Stimulated activated CD4-positive, alpha-beta T cell treated with anti-CD3 and anti-CD28 coated beads, TNF-alpha, amount 100 ng/mL, for 24 hours (primary cell): ENCODE measurements at places on chromosomes 5 and 9.

GRCh38 chr5:174585472-174585871 is 138.9 kb upstream of the MSX2 start:
- DNase-seq: no peak

GRCh38 chr5:149931992-149932436 is 12.6 kb downstream of the PDE6A start:
- no peak for DNase-seq

- no peak for DNase-seq
These were observed 114.6 kb upstream of the SLC12A2 start for GRCh38 chr5:127969002-127969401.

DNA sequence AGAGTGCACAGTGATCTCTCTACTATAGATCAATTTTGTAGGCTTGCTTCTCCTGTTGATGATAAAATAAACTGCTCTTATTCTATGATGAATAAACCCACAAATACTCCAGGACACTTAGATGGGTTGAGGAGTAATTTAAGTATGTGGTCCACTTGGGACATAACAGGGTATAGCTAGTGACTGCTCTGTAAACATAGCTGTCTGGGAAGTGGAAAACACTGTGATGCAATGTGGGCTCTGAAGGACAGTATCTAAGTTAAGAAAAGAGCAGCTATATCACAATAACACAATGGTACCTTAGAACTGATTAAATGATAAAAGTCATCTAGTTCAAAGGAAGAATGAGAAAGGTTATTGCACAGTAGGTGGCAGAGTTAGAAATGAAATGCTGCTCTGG is 294.3 kb upstream of the HAPLN1 start:
- no peak for DNase-seq

DNA sequence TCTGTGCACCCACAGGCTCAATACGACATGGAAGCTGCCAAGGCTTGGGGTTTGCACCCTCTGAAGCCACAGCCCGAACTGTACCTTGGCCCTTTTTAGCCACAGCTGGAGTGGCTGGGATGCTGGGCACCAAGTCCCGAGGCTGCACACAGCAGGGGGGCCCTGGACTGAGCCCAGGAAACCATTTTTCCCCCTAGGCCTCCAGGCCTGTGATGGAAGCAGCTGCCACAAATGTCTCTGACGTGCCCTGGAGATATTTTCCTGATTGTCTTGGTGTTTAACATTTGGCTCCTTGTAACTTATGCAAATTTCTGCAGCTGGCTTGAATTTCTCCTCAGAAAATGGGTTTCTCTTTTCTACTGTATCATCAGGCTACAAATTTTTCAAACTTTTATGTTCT is 82.3 kb upstream of the LPAR1 start:
- DNase-seq: no peak

DNA sequence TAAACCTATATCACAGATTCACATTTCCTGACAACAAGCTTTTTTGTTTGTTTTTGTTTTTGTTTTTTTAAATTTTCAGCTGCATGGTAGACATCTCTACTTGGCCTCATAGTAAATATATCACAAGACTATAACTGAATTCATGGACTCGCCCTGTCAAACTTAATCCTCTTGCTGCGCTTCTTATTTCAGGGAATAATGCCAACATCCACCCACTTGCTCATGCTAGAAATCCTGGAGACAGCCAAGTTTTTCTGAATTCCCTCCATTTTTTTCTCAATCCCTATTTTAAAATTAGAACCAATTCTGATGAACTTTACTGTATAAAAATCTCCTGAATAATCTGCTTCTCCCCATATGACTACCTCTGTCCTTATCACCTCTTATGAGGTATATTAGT is 283.6 kb upstream of the RPS23 start:
- no peak for DNase-seq

DNA sequence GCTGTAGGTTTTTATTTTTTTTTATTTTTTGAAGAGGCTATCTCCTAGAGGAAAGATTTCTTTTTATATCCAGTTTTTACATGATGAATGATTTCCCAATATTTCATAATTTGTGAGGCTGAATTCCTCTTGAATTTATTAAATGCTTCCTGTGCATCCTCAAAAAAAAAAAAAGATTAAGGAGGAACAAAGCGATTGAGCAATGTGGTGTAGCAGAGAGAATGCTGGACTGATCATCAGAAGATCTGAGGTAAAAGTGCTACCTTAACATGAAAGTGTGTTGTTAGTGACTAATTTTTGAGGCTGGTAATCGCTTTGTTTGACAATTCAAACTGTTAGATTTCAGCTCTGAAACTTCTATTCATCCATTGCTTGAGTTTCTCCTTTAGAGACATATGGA is 125.1 kb downstream of the ESM1 start:
- no peak for DNase-seq

DNA sequence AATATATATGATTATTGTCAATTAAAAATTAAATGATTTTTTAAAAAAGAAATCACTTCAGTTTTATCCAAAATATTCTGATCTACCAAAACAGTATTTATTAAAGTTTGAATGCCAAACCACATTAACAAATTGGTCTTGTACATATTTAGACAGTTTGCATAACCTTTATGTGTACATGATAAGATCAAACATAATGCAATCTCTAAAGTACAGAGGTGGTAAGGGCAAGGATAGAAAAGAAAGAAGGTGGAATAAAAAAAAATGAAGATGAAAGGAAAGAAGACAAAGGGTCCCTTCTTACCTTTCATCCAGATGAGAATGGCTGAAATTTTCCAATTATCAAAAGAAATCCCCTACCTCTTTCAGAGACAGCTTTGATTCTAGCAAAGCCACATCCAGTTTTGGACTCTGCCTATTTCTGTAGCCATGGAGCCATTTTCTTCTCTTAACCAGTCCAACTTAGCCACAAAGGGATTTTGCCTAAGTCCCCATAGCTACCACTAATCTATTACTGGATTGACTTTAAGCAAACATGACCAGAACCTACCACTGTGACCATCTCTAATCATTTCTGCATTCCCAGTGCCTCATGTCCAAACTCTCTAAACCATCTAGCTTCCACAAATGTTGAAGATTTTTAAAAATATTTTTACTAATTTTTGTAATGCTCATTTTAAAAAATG is 133.3 kb upstream of the TRPM3 start:
- DNase-seq: no peak

DNA sequence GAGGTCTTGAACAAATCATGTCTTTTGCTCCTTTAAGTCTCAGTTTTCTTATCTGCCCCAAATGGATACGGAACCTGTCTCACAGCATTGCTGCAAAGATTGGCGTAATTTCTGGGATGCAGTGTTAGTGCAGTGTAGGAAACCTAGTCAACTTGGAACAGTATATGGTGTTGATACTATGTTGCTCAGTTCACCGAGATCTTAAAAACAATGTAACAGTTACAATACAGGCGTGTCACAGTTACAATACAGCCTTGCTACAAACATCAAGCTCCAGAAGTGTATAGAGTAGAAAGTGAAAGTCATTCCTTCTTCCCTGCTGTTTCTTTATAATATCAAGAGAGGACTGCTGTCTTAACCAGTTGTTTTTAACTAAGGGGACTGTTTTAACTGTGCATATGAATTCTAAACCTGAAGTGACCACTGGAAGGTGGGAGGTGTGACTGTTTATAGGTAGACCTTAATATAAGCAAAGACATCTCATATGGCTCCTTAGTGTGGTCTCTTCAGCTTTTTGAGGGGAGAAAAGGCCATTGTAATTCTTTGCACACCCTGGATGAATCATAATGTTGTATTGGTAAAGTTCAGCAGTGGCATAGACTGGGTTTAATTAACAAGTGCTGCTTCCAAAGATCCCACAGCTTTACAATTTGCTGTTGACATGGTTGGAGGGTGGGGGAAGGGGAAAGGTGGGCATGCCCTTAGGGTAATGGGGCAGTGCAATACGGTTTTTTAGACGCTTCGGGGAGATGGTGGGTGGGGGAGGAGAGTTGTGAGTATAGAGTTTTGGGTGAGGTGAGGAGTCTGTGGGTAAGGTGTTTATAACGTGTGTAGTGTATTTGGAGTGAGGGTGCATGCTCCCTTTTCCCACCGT is 12.9 kb downstream of the PRRC2B start:
- DNase-seq: no peak

DNA sequence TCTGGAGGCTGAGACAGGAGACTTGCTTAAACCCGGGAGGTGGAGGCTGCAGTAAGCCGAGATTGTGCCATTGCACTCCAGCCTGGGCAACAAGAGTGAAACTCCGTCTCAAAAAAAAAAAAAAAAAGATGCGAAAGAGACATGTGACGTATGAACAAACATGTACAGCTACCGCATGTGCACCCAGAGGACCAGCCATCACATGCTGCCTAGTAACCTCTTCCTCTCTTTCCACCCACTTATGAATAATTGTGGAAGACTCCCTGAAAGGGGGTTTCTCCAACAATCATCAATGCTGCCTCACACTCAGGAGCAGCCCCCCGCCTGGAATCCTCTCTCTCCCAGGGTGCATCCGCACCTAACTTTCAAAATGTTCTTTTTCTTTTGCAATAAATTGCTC is 2.2 kb downstream of the SARDH start:
- no peak for DNase-seq

DNA sequence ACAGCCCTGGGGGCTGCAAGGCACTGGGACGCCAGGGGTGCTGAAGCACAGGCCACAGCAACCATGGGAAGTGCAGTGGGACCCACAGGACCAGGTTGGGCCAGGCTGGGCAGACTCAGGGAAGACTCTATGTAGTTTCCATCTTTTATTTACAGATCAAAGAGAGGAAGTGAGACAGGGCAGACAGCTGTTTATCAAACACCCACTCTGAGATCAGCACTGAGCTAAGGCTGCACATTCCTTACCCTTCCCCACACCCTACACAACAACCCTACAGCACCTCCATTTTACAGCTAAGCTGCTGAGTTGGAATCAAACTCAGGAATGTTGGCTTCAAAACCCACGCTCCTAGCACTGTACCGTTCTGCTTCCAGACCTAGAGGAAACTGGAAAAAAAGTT is 19.8 kb downstream of the BARHL1 start:
- no peak for DNase-seq

DNA sequence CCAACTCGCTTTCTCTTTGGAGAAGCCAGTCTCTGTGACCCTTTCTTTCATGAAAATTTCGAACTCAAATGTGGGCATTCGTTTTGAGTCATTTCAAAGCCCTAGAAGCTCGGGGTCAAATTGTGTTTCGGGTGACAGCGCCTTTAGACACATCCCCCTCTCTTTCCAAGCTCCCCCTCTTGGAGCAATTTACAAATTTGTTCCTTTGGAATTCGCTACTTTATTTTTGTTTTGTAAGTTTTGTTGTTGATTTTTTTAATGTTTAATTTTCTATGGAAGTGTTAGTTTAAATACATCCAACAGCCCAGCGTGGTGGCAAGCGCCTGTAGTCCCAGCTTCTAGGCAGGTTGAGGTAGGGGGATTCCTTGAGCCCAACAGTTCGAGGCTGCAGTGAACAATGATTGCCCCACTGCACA is 4.6 kb upstream of the BARX1 start:
- DNase-seq: no peak

DNA sequence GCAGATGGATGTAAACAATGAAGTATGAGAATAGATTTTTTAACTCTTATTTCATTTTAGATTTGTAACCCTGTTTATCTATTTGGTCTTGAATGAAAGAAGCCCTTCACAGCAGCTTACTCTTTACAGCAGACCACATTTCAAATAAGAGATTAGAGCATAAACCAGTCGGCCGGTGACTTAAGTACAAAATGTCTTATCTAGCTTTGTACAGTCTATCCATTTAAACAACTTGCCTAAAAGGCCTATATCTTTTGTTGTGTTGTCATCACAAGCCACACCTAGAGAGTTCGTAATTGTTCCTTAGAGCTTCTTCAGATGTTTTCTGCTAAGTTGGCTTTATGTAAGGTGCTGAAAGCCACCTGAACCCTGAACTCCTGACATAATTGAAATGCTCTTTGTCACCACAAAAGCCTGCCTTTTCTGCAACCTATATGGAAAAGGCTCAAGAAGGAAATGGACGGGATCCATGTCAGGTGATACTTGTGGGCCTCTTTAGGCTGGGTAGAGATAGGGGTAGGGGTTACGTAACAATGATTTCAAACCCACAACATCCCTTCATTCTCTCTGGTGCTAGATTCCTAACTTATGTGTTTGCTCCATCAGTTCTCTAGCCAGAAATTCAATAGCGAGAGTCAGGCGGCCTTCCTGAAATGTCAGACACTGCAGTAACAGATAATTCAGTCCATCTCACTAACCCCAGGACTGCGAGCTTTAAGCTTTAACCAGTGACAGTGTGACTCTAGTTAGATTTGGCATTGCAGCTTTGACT is 162.5 kb downstream of the CD180 start:
- DNase-seq: no peak

DNA sequence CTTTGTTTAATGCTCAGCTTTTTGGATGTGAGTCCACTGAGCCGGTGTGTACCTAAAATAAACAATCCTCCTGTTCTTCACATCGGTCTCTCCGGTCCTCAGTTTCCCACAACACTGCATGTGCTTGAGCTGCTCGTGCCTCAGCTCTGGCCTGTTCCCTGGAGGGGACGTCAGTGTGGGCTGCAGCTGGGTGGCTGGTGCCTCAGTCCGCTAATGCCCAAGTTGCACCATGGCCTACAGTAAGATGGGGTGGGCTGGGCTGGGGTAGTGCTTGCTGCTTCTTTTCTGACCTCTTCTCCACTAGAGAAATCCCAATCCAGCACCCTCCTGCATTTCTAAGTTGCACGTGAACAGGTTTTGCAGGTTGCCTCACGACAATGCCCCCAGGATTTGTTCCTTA is 595 bp upstream of the BTNL9 start:
- no peak for DNase-seq

DNA sequence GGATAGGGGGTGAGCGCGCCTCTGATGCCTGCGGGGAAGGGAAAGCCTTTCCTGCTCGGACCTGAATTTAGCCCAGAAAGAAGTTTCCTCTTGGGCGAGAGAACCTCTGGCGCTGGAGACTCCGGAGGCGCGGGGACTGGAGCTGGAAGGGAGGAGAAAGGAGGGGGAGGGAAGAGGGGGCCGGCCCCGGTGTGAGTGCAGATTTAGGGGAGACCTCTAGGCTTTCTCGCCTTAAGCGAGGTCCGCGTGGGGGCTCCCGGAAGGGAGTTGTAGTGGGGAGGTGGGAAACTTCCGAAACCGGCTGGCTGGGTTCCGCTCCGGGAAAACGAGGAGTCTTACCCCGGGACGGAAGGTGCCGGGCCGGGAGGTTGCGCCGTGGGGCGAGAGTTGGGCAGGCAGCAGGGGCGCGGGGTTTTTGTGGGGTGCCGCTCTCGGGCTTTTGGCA is 1.3 kb downstream of the PCSK5 start:
- no peak for DNase-seq

DNA sequence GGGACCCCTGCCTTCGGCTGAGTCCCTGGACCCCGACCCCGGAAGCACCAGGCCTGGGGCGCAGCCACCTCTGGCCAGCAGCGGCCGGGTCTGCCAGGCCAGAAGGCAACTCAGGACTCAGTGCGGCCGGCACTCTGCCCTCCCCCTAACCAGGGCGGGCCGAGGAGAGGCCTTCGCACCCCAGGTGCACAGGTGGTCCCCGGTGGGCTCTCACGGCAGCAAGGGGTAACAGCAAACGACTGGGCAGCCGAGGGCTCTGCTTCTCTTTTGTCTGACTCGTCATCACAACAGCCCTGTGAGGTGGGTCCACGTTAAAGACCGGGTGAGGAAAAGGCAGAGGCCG is 20.7 kb upstream of the NOTCH1 start:
- DNase-seq: no peak
